ENCODE measurements at places on chromosomes 4 and X.

- H3K36me3 ChIP-seq = no peaks in the 10 kb centered on the region
- no peak overlapping the region for H3K4me3 ChIP-seq
- no peak for DNase-seq
- H3K27me3 ChIP-seq = peaks cover 12% of the 10 kb centered on the region
- H3K4me1 ChIP-seq = no peaks in the 10 kb centered on the region
Observed at GRCh38 chr4:154485127-154485773, 6.3 kb downstream of the DCHS2 start.

DNA sequence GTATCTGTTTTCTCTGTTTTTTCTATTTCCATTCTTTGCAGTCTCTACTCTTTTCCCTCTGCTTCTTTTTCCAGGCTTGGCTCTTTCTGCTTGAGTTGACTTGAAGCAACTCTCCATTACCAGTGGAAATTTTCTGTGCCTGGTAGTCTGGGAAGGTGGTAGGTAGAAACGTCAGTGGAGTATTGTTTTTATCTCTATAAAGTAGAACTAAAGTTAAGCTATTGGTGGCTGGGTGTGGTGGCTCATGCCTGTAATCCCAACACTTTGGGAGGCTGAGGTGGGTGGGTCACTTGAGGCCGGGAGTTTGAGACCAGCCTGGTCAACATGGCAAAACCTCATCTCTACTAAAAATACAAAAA is 438.1 kb upstream of the AR start:
- no peaks in the 10 kb centered on the region for H3K27me3 ChIP-seq
- no peak overlapping the region for H3K27ac ChIP-seq
- no peaks in the 10 kb centered on the region for H3K36me3 ChIP-seq
- no peak for DNase-seq
- H3K4me1 ChIP-seq = no peaks in the 10 kb centered on the region
- H3K4me3 ChIP-seq = no peak overlapping the region

DNA sequence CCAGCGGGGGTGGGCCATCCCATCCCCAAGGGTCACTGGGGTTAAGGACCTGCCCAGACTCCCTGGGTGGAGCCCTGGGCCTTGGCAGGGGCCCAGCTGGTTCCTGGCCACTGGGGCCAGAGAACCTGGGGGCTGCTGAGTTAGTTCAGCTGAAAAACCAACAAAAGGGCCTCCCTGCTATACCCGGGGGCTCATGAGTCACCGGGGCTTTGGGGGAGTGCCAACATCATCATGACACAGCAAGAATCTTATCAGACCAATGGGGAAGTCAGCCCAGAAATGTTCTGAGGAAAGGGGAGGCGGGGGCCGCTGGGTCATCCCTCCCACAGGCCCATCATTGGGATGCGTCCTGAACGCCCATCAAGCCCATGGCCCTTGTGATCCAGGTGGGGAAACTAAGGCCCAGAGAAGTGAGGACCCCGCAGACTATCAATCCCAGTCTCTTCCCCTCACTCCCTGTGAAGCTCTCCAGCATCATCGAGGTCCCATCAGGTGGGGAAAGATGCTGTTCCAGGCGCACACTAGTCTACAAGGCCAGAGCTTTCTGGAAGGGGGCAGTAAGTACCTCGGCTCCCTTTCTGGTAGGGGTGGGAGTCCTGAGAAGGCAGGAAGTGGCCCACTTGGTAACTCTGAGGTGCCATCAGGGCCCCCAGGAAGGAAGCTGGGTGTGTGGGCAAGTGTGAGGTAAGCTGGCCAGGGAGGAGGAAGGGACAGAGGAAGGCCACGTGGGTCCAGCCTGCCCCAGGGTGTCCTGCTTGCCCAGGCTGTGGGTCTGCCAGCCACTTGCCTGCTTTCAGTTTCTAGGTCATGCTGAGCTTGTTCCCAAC is 4.5 kb downstream of the G6PD start:
- H3K4me1 ChIP-seq = no peaks in the 10 kb centered on the region
- H3K36me3 ChIP-seq = no peaks in the 10 kb centered on the region
- H3K27me3 ChIP-seq = no peaks in the 10 kb centered on the region

DNA sequence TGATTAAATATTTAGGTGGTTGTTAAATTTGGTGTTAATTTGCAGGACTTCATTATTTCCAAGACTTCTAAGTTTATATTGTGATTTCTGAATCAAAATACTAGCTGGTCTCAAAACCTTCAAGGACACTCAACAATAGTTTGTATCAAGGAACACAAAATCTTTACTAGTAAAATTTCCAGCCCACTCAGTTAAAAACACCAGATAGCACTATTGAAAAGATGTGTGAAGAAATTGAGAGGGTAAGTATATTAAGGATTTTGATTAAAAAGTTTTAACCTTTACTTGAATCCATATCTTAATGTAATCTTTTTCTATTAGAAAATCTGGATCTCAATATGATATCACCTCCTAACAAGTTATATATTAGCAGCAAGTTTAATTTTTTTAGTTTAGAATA is 89.3 kb upstream of the UGT8 start:
- no peak for DNase-seq
- no peak overlapping the region for H3K27ac ChIP-seq
- no peaks in the 10 kb centered on the region for H3K4me1 ChIP-seq
- H3K36me3 ChIP-seq = no peaks in the 10 kb centered on the region
- no peaks in the 10 kb centered on the region for H3K27me3 ChIP-seq

GRCh38 chrX:111811831-111812230 is 64.2 kb upstream of the TRPC5OS start:
- no peak overlapping the region for H3K4me3 ChIP-seq
- H3K27me3 ChIP-seq = no peaks in the 10 kb centered on the region
- no peak overlapping the region for H3K27ac ChIP-seq
- no peak for DNase-seq
- H3K36me3 ChIP-seq = no peaks in the 10 kb centered on the region

DNA sequence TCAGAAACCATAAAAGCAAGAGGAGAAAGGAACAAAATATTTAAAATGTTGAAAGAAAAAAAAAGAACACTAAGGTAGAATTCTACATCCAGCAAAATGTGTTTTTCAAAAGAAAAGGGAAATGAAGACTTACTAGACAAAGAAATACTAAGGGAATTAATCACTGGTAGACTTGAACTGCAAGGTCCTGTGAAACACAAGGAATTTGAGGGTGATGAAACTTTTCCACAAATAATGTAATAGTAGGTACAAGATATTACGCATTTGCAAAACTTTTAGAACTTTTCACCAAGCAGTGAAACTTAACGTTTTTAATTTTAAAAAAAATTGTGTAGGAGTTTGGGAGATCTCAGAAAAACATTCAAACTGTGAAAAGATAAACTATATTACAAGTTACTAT is 180.3 kb upstream of the MAGEB16 start:
- DNase-seq = no peak
- H3K27ac ChIP-seq = no peak overlapping the region
- no peak overlapping the region for H3K4me3 ChIP-seq
- H3K4me1 ChIP-seq = no peaks in the 10 kb centered on the region

DNA sequence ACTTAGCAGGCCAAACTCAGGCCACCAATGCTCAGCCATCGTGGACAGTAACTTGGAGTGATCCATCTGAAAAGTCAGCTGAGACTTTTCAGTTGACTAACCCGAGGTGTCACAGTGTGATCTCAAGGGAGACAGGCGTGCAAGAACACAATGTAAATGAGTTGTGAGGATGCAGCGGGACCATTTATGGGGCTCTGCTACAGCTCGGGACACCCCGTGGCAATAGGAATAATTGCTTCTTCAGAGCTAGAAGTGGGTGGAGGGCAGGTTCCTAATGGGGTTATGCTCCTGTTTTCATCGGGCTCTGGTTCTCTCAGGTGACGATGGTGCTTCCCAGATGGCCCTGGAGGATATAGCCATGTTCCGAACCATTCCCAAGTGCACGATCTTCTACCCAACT is 27.3 kb downstream of the TKTL1 start:
- H3K27ac ChIP-seq = no peak overlapping the region
- no peaks in the 10 kb centered on the region for H3K4me1 ChIP-seq
- no peak for DNase-seq

DNA sequence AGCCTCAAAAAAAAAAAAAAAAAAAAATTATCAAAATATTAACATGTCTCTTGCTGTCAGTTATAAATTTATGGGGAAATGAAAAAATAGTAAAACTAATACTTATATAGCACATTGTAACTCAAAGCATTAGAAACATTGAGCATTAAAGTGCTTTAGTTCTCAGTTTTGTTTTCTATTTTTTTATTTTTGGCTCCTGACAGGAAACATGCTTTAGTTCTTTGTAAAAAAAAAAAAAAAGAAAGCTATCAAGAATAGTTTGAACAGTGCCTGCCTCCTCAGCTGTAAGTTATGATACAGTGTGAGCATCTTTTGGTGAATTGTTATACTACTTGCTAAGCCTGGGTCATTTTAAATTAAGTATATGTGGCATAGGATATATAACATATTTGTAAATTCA is 5.1 kb upstream of the CENPC start:
- no peak overlapping the region for H3K27ac ChIP-seq
- H3K4me3 ChIP-seq = no peak overlapping the region
- H3K27me3 ChIP-seq = no peaks in the 10 kb centered on the region
- no peaks in the 10 kb centered on the region for H3K36me3 ChIP-seq
- no peaks in the 10 kb centered on the region for H3K4me1 ChIP-seq
- DNase-seq = no peak

DNA sequence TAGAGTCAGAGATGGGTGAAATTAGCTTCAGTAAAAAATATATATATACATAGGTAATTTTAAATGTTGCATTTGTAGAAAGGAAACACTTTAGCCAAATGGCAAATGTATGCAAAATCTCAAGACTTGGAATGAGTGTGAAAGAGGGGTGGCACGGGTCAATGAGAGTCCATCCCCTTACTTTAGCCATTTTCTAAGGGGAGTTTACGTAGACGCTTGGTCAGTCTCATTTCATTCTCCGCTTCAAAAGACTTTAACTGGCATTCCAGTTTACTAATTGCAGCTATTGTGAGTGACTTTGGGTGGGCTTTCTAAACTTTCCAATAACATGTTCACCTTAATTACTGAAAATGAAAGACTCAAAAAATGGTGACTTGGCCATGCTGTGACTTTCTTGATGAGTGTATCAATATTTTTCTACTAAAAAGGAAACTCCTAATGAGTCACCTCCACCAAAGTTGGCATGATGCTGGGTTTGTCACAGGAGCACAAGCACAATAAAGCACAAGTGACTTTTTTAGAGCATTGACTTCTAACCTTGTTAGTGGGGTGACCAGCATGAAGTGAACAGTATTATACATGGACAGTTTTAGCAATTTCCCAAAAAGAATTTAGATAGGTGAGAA is 356.0 kb upstream of the RASGEF1B start:
- H3K4me1 ChIP-seq = no peaks in the 10 kb centered on the region
- H3K27me3 ChIP-seq = no peaks in the 10 kb centered on the region

- no peaks in the 10 kb centered on the region for H3K4me1 ChIP-seq
- no peak overlapping the region for H3K27ac ChIP-seq
- H3K4me3 ChIP-seq = no peak overlapping the region
- no peak for DNase-seq
Observed at GRCh38 chrX:46263494-46263893, 281.7 kb downstream of the ZNF674 start.

DNA sequence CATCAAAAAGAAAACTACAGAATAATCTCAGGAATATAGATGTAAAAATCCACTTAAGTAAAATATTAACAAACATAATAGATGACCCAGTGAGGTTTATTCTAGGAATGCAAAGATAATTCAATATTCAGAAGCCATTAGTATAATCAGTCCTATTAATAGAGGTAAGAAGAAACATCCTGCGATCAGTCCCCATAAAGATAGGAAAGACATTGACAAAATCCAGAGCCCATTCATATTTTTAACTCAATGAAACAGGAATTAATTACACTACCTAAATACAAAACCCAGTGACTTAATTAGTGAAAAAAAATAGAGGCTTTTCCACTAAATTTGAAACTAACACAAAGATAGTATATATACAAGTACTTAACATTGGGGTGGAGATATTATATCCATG is 321.4 kb upstream of the INTU start:
- no peak for DNase-seq
- H3K36me3 ChIP-seq = no peaks in the 10 kb centered on the region
- H3K27me3 ChIP-seq = no peaks in the 10 kb centered on the region
- no peaks in the 10 kb centered on the region for H3K4me1 ChIP-seq
- H3K4me3 ChIP-seq = no peak overlapping the region
- no peak overlapping the region for H3K27ac ChIP-seq

DNA sequence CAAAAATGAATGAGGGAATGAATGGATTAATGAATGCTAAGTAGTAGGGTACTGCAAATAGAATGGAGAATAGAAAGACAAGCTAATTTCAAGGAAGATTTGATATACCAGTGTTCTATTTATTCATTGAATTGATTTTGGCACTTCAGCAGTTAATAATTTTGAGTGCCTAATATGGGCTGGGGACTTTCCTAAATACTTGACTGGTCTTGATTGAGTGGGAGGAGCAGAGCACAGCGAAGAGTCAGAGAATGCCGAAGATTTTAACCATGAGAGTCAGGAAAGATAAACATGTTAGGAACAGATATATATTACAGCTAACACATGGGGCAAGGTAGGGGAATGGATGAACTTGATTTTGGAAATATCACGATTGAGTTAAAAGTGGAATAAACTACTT is 10.6 kb downstream of the IL15 start:
- no peaks in the 10 kb centered on the region for H3K36me3 ChIP-seq
- no peaks in the 10 kb centered on the region for H3K27me3 ChIP-seq
- H3K4me3 ChIP-seq = no peak overlapping the region
- no peak overlapping the region for H3K27ac ChIP-seq
- DNase-seq = no peak

GRCh38 chr4:183304538-183304937 is 15.5 kb downstream of the CLDN22 start:
- H3K4me1 ChIP-seq = no peaks in the 10 kb centered on the region
- H3K27me3 ChIP-seq = no peaks in the 10 kb centered on the region
- no peak overlapping the region for H3K27ac ChIP-seq
- DNase-seq = no peak
- H3K4me3 ChIP-seq = no peak overlapping the region

DNA sequence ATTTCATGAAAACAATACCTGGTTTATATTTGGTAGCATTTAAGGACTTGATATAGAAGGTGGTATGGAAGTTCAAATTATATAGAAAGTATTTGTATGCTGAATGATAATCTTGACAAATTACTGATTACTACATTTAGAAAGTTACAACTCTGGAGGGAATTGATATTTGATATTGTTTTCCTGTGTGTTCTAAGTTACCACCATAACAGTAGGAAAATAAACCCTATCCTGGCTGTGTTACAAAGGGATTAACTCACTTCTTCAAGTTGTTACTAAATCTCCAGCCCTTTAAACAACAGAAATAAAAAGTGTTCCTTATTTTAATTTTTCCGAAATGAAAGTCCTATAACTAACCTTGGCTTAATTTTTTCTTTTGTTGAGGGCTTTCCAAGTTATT is 36.6 kb downstream of the FHL1 start:
- H3K36me3 ChIP-seq = no peaks in the 10 kb centered on the region
- H3K27me3 ChIP-seq = peaks cover 6% of the 10 kb centered on the region
- H3K27ac ChIP-seq = no peak overlapping the region
- no peaks in the 10 kb centered on the region for H3K4me1 ChIP-seq
- no peak for DNase-seq
